ENCODE measurements at places on chromosomes 16 and 17. TPM values are rescaled to one million over a fixed set of nuclear protein-coding genes. Genes with fewer than 3 reads are reported as not detected.
A peak's percentile ranks its signal among the peaks of the same experiment; 100 is the strongest.

DNA sequence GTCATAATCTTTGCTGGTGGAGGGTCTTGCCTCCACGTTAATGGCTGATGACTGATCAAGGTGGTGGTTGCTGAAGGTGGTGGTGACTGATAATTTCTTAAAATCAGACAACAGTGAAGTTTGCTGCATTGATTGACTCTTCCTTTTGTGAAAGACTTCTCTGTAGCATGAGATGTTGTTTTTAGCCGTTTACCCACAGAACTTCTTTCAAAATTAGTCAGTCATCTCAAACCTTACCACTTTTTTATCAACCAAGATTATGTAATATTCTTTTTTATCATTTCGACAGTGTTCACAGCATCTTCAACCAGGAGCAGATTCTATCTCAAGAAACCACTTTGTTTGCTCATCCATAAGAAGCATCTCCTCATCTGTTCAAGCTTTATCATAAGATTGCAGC, 5.9 kb downstream of the UQCRC2 start:
- DNase-seq: no peak

DNA sequence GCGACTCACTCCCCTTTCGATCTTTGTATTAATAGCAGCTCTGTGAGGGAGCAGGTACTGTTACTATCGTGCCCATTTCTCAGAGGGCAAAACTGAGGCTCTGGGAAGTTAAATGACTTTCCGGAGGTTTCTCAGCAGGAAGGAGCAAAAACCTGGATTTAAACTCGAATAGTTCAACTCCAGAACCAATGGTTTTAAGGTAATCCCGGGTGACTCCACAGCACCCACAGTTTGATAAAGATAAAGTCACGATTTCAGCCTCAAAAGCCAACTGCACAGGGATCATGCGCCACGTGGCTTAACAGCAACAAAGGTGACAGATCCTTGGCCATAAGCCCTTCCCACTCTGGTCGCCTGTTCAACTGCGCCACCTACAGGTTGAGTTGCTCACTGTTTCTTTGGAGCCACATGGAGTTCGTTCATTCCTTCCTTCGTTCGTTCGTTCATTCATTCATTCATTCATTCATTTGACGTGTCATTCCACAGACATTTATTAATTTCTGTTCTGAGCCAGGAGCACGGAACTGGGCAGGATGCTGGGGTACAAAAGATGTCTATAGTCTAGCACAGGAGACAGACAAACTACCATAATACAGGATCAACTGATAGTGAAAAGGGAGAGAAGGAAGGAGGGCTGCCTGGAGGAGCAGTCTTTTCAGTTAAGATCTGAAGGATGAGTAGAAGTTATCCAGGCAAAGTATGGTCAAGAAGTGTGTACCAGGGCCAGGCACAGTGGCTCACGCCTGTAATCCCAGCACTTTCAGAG, 134.8 kb downstream of the HS3ST2 start:
- peak; percentile 70 for DNase-seq

DNA sequence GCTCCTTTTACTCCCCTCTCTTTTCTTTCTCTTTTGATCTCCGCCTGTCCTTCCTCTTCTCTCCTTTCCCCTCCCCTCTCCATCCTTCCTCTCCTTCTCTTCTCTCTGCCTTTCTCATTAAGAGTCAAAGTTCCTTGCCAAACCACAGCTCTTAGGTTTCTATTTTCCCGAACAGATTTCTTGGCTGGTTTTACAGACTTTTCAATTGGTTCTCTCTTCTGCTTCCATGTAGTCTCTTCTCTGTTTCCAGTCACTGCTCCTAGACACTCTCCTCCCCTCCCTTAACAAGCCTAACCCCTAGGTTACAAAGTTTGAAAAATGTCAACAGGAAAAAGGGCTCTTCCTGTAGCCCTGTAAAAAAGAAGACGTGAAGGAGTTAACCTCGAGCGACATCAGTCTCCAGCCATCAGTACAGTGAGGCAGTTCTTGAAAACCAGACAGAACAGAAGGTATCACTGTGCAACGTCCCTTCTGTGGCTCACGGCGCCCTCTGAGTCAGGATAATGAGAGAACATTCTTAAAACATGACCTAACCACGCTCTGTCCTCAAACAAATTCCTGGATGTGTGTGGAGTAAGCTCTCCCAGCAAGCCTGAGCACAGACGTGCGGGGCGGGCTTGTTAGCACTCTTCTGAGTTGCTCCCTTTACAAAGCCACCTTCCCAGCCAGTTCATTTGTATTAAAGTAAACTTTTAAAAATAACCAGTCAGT, 11.6 kb upstream of the MARCHF10 start:
- DNase-seq: peak; percentile 97

- DNase-seq: no peak
Measured at GRCh38 chr17:43019418-43019817, 2.8 kb downstream of the VAT1 start.

- no peak for DNase-seq
Measured at GRCh38 chr17:57447357-57447989, 191.2 kb downstream of the MSI2 start.

DNA sequence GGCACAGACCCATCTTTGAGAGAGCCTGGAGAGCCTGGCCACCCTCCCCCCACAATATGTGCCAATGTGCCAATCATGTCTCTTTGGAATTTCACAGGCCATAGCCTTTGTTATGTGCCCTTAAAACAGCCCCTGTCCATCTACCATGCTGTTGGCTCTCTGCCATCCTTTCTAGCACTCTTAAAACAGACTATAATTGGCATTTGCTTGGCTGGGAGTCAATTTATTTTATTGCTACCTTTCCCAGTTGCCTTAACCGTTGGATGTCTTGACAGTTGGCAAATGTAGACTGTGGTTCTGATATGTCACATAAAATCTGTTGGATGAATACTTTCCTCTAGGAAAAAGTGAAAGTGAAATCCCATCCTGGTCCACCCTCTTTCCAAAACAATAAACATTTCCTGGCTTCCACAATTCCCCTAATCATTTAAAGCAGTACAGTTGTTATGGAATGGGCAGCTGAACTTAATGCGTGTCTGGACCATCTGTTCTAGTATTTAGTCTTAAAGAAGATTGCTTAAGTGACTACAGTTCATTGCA, 394.0 kb downstream of the KCNJ2 start:
- DNase-seq: no peak

Gene ITGAX
- not detected for total RNA-seq

Gene UMOD
- total RNA-seq: not detected

Gene TRIM72
- total RNA-seq: not detected

Gene AOC3
- total RNA-seq: not detected

Gene PRRT2
- total RNA-seq: 2.4 TPM
